Right forelimb (tissue), 1 donor: ENCODE measurements at places on chromosomes 16 and 17.
A peak's percentile ranks its signal among the peaks of the same experiment; 100 is the strongest.

DNA sequence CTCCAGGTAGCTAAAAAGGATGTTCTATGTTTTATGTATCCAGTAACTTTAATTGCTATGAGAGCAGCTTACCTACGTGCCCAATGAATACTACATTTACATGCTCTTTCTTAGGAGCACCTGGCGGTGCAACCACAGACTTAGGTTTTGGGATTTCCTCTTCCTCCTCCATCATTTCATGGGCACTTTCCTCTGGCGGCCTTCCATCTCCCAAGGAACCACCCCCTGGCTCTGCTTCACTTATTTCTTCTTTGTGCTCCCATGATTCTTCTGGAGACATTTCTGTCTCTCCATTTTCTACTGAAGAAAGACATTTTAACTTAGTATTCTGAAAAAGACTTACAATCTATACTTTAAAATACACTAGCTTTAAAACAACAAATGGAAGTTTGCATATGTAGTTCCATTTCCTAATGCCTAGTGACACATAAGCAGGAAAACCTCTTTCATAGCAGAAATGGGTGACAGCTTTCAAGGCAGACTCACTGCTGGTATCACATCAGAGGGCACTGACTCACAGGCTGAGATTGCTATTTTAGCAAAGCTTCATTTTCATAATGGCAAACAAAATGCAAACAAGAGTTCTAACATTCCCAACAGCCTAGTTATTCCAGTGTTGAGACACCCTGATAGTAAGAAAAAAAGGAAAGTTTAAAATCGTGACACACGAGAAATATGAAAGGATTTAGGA lies 19.1 kb downstream of the GSPT1 start:
- no peak for DNase-seq

- DNase-seq = no peak
These were observed 299.8 kb upstream of the SALL1 start for GRCh38 chr16:51450909-51451308.

GRCh38 chr17:73318836-73319235 lies 7.0 kb upstream of the CDC42EP4 start:
- DNase-seq = no peak

DNA sequence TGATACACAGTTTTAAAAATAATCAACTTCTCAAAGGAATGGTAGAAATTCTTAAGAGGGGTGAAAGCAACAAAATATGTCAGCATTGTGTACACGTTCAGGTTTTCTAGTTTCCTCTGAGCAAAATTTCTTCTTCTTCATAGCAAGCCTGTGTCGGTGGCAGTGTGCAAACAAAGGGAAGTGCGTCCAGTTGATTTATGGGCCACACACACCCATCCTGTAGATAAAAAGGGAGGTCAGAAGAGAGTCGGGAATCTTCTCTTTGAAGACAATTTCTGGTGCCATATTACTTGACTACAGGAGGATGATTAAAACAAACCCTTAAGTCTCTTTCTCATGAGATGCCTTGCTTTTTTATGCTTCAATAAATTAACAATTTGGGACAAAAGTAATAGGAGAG lies 484.1 kb upstream of the SALL1 start:
- no peak for DNase-seq

- DNase-seq = peak; percentile 58
These were observed 19.7 kb upstream of the RCVRN start for GRCh38 chr17:9924735-9925191.

DNA sequence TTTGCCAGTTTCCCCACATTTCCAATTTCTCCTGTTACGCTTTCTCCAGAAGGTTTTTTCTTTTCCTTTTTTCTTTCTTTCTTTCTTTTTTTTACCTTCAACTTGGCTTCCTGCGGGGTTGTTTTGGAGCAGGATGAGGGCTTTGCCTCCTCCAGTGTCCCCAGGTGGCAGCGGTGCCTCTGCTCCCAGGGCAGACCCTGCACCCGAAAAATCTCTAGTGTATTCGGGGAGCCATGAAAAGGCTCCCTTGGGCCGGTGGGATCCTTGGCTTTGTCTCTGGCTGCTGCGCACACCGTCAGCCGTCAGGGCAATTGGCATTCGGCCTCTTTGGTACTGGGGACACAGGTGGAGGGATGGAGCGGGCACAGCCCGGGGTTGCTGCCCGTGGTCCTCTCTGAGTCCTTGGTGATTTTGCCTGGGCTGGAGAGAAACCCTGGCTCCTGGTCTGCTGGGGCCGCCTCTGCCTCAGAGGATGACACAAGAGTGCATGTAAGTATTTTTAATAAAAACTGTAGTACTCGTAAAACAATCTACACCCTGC lies 846 bp downstream of the ITGB3 start:
- DNase-seq = no peak

DNA sequence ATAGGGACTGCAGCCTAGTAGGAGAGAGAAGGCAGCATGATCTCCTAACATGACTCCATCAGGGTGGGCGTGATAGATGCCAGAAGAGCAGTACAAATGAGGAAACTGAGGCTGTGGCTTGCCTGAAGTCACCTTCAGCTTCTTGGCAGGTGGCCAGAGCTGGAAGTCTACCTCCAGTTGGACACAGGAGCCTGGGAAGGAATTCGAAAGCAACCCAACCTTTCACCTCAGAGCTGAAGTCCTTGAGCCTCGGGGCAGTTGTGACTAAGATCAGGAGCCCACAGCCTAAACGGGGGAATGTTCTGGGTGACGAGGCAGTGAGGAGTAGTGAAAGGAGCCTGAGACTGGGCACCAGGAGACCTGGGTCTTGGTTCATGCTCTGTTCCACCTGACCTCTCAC lies 9.4 kb upstream of the SLC52A1 start:
- no peak for DNase-seq

- no peak for DNase-seq
These were observed 73.0 kb downstream of the KLHDC4 start for GRCh38 chr16:87692756-87693155.

DNA sequence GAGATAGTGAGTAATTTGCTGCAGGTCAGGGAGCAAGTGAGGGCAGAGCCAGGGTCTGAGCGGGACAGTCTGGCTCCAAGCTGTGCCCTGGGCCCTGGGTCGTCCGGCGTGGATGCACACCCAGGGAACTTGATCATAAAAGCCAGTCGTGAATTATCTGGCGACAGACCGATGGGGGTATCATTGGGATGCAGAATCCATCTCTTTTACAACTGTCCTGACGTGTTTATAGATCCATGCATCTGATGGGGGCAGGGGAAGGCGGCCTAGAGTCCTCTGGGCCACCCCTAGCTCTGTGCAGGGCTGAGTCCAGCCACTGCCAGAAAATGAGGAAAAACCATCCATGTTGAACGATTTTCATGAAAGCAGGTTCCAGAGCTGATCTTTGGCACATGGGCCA lies 332.8 kb downstream of the C16orf95 start:
- no peak for DNase-seq

DNA sequence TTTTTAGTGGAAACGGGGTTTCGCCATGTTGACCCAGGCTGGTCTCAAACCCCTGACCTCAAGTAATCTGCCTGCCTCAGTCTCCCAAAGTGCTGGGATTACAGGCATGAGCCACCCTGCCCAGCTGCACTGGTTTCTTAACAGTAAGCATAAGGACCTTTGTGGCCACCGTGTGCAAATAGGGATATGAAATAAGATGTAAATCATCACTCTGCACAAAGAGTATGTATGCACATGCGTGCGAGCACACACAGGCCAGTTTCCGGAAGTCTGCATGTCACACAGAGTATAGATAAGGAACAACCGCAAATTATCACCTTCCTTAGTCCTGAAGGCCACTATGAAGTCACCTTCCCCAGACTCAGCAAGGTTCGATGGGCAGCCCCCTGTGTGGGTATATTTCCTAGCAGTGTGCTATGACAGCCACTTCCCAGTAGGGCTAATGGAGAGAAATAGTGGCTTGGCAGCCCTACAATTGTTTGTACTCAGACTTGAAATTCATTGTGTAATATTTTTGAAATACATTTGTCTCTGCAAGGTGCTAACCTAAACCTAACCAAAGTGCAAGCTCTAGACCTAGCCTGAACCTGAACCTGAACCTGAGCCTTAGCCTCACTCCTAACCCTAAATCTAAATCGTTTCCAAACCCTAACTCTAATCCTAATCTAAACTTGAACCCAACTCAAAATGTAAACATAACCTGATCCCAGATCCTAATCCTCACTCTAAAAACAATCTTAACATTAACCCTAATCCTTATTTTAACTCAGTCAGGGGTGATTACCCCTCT lies 48.4 kb upstream of the SKAP1 start:
- no peak for DNase-seq

DNA sequence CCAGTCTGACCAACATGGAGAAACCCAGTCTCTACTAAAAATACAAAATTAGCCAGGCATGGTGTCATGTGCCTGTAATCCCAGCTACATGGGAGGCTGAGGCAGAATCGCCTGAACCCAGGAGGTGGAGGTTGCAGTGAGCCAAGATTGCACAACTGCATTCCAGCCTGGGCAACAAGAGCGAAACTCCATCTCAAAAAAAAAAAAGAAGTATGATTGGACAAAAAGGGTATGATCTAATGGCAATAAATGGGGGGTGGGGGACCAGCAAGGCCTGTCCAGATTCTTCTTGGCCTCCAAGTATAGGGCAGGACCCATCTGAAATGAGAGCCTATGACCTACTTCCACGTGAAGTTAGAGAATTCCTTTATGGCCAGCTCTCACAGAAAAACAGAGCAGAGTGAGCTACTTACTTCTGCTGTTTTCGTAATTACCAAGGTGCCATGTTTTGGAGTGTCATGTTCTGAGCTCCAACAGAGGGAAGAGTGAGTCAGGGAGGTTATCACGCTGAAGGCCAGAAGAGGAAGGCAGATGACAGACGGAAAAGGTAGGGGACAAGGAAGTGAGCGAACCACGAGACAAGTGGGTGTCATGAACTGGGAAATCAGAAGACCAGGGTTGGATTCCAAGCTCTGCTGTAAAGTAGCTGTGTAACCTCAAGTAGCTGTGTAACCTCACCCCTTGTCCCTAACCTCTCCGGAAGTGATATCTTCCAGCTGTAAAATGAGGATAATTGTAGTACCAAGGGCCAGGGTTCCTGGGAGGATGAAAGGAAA lies 3.6 kb upstream of the ZMYND15 start:
- DNase-seq = no peak

- no peak for DNase-seq
These were observed 9.6 kb downstream of the MARVELD3 start for GRCh38 chr16:71635632-71636031.

- peak; percentile 94 for DNase-seq
These were observed 22.1 kb downstream of the VAC14 start for GRCh38 chr16:70778901-70779309.

GRCh38 chr17:394718-395095 lies 42.1 kb upstream of the RPH3AL start:
- DNase-seq = no peak

- DNase-seq = peak; percentile 74
These were observed at the start of gene ABR for GRCh38 chr17:1179818-1180742. TSS of gene ABR (minus strand) at chr17:1179981. CDS start at chr17:1179727, 254 bp downstream.

DNA sequence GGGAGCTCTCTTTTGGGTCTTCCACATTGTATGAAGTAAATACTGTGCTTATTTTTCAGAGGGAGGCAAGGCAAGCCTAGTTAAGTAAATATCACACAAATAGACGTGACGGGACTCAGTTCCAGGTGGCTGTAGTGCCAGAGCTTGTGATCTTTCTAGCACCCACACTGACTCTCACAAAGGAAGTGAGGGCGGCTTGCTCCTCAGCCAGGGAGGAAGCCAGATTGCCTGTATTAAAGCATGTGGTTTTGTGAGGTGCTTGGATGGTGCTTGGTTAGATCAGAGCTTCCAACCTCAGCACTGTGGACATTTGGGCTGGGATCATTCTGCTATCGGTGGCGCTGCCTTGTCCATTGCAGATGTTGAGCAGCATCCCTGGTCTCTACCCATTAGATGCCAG lies 80.1 kb downstream of the VAT1L start:
- DNase-seq = no peak

GRCh38 chr17:2770129-2770528 lies 20.7 kb upstream of the CCDC92B start:
- no peak for DNase-seq

GRCh38 chr16:85123891-85124635 lies 11.8 kb upstream of the CIBAR2 start:
- DNase-seq = no peak

GRCh38 chr17:53088481-53088880 lies 734.2 kb upstream of the KIF2B start:
- DNase-seq = no peak

DNA sequence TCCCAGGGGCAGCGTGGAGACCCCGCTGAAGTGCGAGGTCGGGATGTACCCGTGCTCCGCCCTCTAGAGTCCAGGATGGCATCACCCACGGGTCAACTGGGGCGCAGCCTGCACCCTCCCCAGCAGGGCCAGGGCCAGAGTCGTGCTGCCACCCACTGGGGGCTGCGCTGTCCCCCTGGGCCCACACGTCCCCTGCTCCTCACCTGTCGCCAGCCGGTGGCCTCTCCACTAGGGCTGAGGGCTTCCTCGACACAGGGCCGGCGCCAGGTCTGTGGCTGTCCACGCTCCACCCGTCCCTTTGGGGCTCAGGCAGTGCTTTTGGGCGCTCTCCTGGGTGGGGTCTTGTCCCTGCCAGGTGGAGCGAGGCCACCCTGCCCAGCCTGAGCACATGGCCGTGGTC lies 11.6 kb upstream of the PRR35 start:
- DNase-seq = no peak

GRCh38 chr17:47066095-47066494 lies 87.0 kb upstream of the RPRML start:
- DNase-seq = no peak
